MM.1S (cell line): ENCODE measurements at places on chromosomes 2 and 18.

DNA sequence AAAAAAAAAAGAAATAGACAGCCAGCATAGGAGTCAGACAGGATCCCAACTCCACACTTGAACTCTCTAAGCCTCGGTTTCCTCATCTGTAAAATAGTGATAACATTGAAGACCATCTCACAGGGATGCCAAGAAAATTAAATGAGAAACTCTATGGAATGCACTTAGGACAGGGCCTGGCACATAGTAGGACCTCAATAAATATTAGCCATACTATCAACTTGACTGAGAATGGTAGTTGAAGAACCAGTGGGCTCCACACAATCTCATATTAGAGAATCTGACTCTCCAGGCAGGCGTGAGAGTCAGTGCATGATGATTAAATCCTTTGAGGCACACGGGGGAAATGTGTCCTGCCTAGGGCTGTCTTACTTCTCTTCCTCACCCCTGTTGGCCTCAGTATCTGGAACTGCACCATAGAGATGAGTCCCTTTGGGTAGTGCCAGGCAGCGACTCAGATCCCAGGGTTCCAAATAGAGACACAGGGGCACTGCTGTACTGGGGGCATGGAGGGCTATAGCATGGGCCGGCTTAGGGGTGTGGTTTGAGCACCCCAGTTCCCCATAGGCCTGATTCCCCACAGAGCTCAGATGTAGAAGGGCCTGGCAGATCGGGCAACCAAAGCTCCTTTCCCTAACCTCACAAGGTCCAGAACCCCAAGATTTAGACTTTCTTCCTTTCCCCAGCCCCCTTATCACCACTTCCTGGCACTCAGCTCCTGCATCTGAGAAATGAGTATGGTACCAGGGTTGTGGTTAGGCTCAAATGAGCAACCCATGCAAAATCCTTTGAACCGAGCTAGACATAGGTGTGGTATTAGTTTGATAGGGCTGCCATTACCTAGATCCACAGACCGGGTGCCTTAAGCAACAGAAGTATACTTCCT, 51.3 kb upstream of the CAB39 start:
- no peaks in the 10 kb centered on the region for H3K27me3 ChIP-seq
- peak overlapping the region; percentile 56; the same call in 1 of the 2 replicates for H3K27ac ChIP-seq
- no peaks in the 10 kb centered on the region for H3K36me3 ChIP-seq
- DNase-seq, result peak; percentile 82
- H3K4me3 ChIP-seq, result no peak overlapping the region

DNA sequence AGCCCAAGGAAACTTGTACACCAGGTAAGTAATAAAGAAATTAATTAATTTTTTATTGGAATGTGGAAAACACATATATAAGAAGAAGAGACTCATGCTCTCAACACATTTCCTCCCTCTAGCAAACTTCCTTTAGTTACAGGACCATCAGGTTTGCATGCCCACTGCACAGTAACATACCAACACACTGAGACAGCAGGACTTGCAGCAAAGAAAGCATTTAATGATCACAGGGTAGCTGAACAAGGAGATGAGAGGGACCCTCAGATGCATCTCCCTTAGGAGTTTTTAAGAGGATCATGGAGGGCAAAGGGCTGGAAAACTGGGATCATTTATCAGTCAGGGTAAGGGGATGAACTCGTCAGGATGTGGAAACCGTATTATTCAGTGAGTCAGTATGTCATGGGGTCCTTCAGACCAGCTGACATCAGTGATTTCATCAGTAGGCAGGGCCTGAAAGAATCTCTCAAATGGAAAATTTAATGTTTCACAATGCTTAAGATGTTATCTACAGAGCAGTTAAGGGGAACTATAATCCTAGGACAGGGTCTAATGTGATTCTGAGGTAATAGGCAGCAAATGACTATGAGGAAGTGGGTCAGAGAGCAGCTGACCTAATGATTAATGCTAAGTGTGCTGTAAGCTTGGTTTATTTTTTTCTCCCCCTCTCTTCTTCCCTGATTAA, 193.8 kb upstream of the RND3 start:
- H3K27ac ChIP-seq, result no peak overlapping the region
- no peak overlapping the region for H3K4me3 ChIP-seq
- no peaks in the 10 kb centered on the region for H3K4me1 ChIP-seq
- DNase-seq, result no peak

DNA sequence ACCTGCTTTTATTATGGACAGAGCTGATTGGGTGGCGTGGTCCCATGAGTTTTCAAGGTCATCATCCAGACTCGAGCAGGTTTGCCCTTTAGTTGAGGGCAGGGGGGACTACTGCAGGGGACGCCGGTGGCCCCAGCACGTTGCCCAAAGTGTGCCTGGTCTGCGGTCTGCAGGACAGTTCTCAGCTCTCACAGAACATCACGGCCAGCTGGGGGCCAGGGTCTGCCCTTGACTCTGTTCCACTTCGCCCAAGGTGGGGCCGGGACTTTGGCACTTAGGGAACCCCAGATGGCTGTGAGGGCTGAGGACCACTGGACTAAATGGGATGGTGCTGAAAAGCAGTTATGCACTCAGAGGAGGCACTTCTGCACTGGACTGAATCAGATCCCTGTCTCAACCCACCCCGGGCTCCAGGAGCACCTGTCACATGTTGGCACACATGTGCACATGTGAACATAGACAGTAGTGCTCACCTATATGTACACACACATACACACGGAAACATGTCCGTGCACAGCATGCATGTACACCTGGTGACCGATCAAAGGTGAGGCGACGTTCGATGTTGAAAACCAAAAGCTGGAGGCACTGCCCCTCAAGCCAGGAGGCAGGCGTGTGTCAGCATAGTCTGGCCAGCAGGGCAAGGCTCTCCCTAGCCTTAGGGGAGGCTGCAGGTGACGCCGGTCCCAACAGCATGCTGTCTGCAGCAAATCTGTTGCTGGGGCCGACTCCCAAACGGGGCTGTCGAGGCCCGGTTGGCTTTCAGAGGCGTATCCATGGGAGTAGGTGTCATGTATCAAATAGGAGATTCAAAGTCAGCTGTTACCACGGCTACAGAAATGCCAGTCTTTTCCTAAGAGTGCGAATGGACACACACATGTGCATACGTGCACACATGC, 10.2 kb downstream of the ANO7 start:
- no peak for DNase-seq
- H3K4me3 ChIP-seq, result no peak overlapping the region
- H3K27me3 ChIP-seq, result no peaks in the 10 kb centered on the region; the same call in none of the 2 replicates
- H3K27ac ChIP-seq, result no peak overlapping the region
- H3K4me1 ChIP-seq, result no peaks in the 10 kb centered on the region

DNA sequence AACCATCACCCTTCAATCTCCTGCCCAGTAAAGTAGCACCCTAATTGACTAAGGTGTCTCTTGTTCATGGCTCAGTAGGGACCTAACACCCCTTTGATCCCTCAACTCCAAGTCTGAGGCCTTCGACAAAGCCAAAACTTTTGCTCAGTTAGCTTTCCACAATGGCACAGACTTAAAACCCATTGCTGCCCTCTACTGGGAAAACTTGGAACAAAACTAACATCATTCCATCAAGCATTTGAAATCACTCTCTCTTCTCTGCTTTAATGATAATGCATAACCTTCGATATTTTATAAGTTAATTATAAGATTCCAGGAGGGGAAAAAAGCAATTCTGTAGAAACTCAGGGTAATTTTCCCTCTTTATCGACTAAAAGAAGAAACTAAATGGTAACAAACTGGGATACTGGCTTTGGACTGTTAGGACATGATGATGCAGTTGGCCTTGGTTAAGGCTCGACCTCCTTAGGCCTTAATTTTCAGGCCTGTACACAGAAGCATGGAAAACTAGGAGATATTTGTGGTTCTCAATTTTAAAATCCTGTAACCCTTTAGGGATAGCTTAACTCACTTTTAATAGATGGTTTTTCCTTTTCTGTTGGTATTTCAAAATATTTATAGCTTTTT, 127.8 kb downstream of the STK39 start:
- no peak overlapping the region for H3K4me3 ChIP-seq
- no peaks in the 10 kb centered on the region for H3K36me3 ChIP-seq
- peak; percentile 71 for DNase-seq

- no peaks in the 10 kb centered on the region for H3K36me3 ChIP-seq
- H3K27me3 ChIP-seq, result no peaks in the 10 kb centered on the region
- H3K27ac ChIP-seq, result no peak overlapping the region
- no peak overlapping the region for H3K4me3 ChIP-seq
- DNase-seq, result no peak
- H3K4me1 ChIP-seq, result no peaks in the 10 kb centered on the region
Observed at GRCh38 chr18:78913395-78913794, 66.2 kb upstream of the SALL3 start.

DNA sequence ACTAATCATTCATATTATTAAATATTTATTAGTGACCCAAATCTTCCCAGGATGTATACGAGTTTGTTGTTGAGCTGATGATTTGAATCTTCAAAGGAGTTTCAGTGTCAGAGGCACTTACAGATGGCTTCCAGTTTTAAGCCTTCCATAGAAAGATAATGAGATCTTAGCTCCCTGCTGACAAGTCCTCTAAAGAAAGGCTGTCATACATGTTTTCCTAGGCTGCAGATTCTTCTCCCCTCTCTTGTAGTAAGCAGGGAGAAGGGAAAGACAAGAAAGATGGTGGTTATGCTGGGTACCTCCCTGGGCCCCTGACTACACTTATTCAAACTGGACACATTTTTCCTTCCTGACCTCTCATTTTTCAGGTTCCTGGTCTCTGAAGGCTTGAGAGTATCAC, 8.1 kb upstream of the GAREM1 start:
- no peak overlapping the region for H3K4me3 ChIP-seq
- no peak overlapping the region for H3K27ac ChIP-seq
- 0 out of 2 replicates have a peak, but pooled peaks cover 6% of the 10 kb centered on the region for H3K4me1 ChIP-seq

GRCh38 chr2:172600557-172601008, 44.7 kb downstream of the PDK1 start:
- H3K27ac ChIP-seq, result no peak overlapping the region
- no peaks in the 10 kb centered on the region for H3K27me3 ChIP-seq
- H3K4me3 ChIP-seq, result no peak overlapping the region
- H3K4me1 ChIP-seq, result peaks cover 45% of the 10 kb centered on the region
- peaks cover 34% of the 10 kb centered on the region; the same call in 1 of the 2 replicates for H3K36me3 ChIP-seq

DNA sequence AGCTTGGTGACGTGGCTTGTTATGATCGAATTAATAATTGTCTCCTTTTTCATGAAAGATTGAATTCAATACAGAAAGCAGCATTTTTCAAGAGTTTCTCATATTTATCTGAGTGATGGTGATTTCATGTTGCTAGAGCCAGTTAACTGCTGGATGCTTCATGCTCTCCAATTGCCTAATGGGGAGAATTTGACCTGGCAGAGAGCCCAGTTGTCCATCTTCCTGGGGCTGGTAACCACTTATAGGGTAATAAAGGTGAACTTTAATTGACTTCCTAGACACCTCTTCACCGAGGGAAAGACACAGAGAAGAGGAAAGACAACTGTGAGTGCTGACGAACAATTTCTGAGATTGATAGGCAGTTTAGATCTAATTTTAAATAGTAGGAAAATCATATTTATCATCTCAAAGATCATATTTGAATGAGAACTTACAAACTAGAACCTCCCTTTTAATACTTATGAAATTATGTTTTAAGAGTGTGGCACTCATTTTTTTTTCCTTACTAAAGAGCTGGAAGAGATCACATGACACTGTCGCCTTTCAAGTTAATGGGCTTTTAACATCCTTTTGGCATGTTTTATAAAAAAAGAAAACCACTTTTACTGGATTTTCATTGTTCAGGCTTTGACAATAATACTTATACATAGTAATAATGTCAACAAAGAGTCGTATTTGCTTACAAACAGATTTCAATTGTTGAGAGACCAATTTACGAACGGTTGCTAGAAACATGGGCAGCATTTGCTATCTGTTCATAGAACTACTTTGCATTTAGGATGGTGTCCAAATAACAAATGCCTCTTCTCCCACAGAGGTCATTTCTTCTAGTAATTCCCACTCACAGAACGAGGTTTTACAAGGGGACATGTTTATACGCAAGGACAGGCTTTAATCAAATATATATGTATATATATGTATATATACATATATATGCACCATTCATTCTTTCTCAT, 153.3 kb downstream of the RAPGEF4 start:
- H3K27me3 ChIP-seq, result no peaks in the 10 kb centered on the region
- no peaks in the 10 kb centered on the region for H3K4me1 ChIP-seq
- no peak overlapping the region for H3K4me3 ChIP-seq
- no peak overlapping the region for H3K27ac ChIP-seq
- no peaks in the 10 kb centered on the region for H3K36me3 ChIP-seq

DNA sequence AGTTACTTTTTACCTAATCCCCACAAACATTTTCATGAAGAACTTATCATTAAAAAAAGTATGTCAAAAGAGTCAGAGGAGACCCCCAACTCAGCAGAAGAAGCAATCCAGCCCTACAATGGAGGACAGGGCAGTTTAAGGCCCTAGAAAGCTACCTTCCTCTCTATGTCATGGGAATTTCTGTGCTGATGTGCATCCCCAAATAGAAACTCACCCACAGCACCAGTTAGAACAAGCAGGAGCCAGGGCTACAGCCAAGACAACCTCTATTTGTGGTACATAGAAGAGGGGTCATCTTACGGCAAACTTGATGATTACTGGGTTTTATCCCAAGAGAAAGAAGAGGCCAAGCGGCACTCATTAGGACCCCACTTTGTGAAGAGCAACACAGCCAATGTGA, 160.9 kb upstream of the CCDC150 start:
- H3K4me1 ChIP-seq, result peaks cover 31% of the 10 kb centered on the region
- DNase-seq, result no peak
- H3K27ac ChIP-seq, result no peak overlapping the region
- no peaks in the 10 kb centered on the region for H3K27me3 ChIP-seq
- no peaks in the 10 kb centered on the region for H3K36me3 ChIP-seq
- no peak overlapping the region for H3K4me3 ChIP-seq

DNA sequence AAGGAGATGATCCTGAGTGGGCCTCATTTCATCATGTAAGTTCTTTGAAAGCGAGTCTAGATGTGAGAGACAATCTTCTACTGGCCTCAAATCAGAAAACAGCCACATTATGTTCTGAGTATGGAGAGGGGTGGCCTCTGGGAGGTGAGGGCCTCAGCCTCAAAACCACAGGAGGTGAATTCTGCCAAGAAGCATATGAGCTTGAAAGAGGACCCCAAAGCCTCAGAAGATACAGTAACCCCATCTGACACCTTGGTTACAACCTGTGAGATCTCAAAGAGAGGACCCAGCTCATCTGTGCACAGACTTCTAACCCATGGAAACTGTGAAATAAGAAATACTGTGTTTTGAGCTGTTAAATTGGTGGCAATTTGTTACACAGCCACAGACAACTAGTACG, 200.1 kb downstream of the ARHGAP15 start:
- DNase-seq, result no peak
- H3K4me3 ChIP-seq, result no peak overlapping the region
- H3K27me3 ChIP-seq, result no peaks in the 10 kb centered on the region

GRCh38 chr2:46284260-46284659, 12.9 kb upstream of the EPAS1 start:
- H3K27me3 ChIP-seq, result no peaks in the 10 kb centered on the region
- no peaks in the 10 kb centered on the region for H3K36me3 ChIP-seq
- H3K27ac ChIP-seq, result no peak overlapping the region
